Germinal center (tissue), 1 donor: ENCODE measurements at places on chromosomes 1 and 21.
A peak's percentile ranks its signal among the peaks of the same experiment; 100 is the strongest.

- no peak for DNase-seq
These were observed 125.9 kb downstream of the CLIC6 start for GRCh38 chr21:34794686-34795085.

GRCh38 chr1:68479501-68479900, 17.4 kb downstream of the DEPDC1 start:
- no peak for DNase-seq

GRCh38 chr1:57741521-57741920, 317.7 kb upstream of the DAB1 start:
- DNase-seq = no peak

- no peak for DNase-seq
These were observed 94.9 kb downstream of the NAV1 start for GRCh38 chr1:201633811-201634210.

DNA sequence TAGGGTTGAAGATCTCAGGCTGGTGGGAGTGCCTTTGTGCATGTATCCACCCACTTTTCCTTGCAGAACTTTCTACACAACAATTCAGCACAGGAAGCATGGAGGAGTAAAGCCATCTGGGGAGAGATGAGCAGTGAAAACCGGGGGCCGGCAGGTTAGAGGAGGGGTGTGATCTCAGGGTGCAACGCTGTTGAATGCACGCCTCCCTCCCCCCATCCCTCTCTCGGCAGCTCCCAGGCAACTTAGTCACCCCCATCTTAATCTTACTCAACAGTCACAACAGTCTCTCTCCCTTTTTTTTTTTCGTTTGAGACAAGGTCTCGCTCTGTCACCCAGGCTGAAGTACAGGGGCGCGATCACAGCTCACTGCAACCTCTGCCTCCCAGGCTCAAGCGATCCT, 16.6 kb upstream of the ABCG1 start:
- no peak for DNase-seq

- DNase-seq = no peak
These were observed 36.5 kb upstream of the BARHL2 start for GRCh38 chr1:90753556-90753955.

DNA sequence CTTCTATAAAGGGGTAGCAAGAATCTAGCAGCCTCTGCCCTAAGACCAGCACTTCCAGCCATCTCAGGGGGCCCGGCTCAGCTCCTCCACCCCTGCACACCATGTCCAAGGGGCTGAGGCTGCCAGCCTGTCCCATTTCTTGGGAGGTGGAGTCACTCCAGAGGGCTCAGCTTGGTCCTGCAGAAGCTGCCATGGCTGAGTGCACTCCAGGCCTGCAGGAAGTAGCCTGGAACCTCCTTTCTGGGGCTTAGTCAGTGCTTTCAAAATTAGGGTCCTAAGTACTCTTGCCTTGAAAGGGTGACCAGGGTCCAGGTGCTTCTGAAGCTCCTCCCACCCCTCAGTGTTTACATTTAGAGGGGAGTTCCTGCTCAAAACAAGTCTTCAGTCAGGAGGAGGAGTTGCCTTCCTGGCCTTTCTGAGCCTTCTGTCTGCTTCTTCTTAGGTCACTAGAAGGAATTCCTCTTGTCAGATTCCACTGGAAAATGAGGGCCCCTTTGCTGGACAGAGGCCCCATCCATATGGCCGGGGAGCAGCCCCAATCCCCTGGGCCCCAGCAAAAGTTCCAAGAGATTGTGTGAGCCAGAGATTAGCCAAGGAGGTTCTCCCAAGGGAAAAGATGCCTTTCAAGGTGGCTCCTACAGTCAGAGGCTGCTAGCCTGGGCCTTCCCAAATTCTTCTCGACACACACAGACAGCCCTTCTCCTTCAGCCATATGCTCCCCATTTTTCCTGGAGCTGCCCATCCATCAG, 128.1 kb upstream of the VAMP3 start:
- no peak for DNase-seq

GRCh38 chr1:172613294-172613693, 45.6 kb upstream of the FASLG start:
- DNase-seq = no peak

GRCh38 chr1:4652631-4653327, 1.6 kb upstream of the AJAP1 start:
- peak; percentile 80 for DNase-seq

- peak; percentile 75 for DNase-seq
These were observed 15.6 kb downstream of the TNNT2 start for GRCh38 chr1:201361652-201362504.

DNA sequence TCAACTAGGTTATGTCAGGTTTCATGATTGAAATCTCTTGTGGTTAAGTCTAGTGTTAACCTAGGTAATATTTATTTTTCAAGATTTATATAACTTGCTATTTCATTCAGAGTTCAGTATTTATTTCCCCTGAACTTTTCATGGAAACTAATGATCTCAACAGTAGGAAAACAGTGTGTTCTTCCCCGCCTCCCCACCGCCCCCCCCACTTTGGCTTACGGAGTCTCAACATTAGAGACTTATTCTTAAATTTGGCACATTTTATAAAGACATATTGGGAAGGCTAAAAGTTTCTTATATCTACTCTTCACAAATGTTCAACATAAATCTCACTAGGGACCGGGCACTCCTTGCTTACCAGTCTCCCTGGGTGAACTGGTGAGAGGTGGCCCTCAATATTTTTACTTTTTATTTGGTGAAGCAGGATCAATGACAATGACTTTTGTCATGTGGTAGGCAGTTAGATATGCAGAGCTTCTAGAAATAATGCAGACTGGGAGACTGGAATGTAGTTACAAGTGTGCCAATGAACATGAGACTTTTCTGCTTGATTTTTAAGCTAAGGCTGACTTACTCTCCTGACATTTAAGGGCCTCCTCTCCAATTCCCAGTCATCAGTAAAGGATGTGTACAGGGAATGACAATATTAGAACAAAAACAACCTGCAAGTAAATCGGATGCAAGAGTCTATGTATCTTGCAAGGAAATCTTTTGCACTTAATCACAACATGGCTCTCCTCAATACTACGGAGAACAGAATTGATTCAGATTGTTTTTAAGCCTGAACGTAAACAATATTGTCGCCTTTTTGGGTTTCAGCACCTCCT, 1.7 kb upstream of the MAN1A2 start:
- no peak for DNase-seq

DNA sequence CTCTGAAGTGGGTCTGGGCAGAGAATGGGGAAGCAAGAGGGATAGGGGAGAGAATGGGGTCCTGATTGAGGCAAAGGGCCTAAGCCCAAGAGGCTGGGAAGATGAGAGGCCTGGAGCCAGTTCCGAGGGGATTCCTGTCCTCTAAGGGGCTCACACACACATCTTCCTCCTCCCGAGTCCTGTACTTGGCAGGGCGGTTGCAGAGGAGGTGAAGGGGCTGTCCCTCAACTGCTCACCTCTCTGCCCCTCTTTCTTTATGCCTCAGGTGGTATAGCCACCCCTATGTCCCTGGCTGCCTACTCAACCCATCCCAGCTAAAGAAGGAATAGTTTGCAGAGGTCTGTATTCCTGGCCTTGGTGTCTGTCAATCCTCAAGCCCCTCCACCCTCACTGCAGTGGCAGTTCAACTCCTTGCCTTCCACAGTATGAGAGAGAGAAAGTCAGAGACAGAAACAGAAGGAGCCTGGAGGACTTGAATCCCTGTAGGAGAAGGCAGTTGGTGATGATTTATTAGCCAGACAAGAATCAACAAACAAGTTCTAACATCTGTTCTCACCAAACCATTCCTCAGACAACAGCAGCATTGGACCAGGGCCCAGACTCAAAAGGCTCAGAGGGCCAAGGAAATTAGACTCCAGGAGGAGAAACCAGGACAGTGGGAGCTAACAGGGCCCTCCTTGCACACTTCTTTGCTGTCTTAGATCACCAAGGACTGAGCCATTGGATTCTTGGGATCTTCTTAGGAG, 10.7 kb downstream of the SH2D2A start:
- DNase-seq = no peak

DNA sequence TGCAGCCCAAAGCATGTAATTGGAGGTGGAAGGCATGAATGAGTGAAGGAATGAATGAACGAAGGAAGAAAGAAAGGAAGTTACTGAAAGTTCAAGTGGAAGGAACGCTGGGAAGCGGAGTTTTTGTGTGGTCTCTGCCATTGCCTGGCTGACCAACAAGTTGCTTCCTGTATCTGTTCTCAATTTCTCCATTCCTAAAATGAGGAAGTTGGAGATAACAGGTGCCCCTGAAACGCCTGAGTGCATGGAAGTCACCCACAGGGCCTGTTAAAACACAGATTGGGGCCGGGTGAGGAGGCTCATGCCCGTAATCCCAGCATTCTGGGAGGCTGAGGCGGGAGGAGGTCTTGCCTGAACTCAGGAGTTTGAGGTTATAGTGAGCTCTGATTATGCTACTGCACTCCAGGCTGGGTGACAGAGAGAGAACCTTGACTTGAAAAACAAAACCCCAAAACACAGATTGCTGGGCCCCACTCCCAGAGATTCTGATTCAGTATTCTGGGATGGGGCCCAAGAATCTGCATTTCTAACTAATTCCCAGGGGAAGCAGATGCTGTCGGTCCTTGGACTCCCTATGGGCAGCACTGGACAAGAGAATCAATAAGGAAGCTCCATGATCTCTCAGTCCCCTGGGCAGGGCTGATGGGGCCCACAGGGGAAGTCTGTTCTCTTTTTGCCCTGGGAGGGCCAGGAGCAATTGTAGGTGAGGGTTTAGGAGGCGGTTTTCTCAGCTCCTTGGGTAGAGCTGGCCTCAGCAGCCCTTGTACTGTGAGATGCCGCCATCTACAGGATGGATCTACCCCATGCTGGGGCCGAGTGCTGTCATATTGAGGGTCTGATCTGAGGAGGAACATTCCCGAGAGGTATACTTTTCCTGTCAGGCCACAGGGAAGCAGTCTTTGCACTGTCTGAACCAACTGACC, 3.3 kb upstream of the CNR2 start:
- DNase-seq = peak; percentile 74

DNA sequence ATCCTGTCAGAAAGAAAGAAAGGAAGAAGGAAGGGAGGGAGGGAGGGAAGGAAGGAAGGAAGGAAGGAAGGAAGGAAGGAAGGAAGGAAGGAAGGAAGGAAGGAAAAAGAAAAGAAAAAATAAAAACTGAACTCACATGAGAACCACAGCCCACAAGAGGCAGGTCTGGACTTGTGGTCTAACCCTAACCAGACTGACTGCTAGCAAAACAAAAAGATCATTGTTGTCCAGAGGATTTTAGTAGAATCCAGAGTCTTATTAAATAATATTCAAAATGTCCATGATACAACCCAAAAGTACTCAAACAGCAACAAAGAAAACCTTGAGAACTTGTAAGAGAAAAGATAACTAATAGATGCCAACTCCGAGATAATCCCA, 4.7 kb upstream of the ITGB2 start:
- DNase-seq = no peak

- DNase-seq = no peak
These were observed 55.2 kb upstream of the IPO9 start for GRCh38 chr1:201773764-201774163.

DNA sequence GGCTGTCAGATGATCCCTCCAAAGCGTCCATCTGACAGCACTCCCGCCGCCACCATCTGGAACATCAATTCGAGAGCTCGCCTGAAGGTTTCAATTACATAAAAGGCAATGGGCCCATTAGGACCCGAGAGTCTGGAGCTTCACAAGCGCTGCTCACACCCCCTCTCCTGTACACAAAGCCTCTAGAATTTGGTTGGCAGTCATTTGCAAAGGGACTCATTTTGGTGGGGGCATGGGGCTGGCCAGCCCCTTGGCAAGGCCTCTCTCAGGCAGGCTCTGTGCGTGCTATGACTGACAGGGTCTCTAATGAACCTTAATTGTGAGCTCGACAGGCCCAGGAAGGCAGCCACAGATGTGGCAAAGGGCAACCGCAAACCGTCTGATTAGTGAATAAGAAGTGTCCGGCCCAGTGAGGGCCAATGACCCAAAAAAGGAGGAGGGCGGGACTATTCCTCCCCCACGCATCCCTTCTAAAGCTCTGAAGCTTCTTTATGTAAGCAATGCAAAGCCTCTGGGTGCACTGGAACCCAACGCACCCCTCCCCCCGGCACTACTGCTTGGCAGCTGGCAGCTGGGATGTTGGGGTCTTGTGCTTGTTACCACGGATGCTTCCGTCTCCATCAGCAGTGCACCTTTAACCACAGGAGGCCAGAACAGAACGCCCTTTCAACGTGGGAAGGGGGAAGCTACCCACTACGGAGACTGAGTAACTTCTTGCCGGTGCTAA, 79.4 kb downstream of the CAPZB start:
- no peak for DNase-seq

DNA sequence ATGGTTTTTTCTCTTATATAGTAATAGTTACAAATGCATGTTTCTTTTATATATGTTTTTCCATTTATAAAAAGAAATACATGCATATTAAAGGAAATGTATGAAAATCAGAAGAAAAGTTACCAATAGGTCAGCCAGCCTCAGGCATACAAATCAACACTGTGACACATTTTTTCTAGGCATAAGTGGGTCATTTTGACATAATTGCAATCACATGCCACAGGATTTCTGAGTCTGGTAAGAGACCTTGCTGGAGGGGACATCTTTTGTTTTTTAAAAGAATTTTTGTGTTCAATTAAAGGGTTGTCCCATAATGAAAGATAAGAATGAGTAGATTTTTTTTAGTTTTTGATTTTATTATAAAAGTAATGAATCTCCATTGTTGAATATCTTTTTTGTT, 473.1 kb downstream of the PCP4 start:
- no peak for DNase-seq

DNA sequence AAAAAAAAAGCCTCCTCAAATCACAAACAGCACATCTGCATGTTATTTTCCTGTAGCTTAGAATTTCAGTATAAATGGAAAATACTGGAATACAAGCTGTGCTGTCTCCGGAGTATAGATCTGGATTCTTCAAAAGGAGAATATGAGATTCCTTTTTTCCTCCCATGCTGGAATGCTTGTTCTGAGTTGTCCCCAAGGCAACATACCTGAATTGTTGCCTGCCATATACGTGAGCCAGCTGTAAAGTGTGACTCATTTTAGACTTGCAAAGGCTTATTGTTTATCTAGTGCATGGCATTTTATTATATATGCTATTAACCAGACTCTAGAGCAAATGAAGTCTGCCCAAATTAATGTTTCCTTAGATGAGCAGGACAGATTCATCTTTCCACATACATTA, 95.0 kb upstream of the C1orf105 start:
- no peak for DNase-seq

DNA sequence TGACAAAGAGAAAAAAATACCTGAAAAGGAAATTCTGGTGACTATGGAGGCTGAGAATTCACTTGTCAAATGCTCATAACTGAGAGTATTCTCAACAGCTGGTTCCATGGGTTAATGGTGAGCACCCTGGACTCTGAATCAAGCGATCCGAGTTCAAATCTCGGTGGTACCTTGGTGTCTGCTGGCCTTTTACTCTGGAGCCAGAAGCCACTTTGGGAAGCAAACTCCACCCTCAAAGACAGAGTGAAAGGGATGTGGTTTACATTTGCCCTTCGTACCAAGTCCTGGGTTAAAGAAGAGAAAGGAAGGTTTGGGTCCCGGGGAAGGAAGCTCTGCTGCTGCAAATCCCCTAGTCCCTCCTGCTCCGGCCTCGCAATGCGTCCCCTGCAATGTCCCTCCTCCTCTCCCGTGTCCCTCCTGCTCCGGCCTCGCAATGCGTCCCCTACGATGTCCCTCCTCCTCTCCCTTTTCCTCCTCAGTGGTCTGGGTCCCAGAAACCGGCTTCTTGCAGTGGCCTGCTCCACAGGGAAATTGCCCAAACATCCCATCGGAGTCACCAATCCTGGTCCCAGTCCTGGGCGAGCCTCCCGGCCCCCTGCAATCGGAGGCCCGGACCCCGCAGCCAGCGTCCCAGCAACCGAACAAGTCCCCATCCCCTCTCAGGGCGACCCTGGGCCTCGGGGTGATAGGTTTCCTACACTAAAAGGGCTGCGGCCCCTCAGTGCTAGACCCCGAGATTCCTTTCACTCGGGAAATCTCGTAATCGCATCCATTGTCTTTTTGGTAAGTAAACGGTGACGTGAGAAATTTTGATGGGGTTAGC, 129.4 kb downstream of the PPIAL4G start:
- no peak for DNase-seq
